ENCODE measurements at places on chromosomes 2 and 18. TPM values are rescaled to one million over a fixed set of nuclear protein-coding genes. Genes with fewer than 3 reads are reported as not detected.

DNA sequence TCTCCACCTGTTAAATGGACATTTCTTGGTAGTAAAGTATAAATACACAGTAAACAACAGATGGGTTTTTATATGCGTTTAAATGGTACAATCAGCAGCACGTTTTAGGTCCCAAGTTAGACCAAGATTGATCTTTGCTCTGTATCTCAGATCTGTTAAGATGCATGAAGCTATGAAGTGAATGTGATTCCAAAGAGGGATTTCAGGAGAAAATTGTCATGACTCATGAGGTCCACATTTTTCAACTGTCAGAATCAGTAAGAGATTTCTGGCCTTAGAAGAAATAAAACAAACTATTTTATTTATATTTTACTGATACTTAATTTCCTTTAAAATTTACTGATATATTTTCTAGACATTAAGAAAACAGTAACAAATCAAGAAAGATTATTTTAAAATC lies 142.7 kb downstream of the EML6 start:
- DNase-seq = no peak

GRCh38 chr2:133940134-133940533 lies 313.7 kb upstream of the MGAT5 start:
- no peak for DNase-seq

GRCh38 chr2:24540011-24540477 lies 49.0 kb downstream of the NCOA1 start:
- no peak for DNase-seq

- DNase-seq = peak; percentile 23
These were observed 108.3 kb downstream of the ARL6IP6 start for GRCh38 chr2:152826581-152827279.

DNA sequence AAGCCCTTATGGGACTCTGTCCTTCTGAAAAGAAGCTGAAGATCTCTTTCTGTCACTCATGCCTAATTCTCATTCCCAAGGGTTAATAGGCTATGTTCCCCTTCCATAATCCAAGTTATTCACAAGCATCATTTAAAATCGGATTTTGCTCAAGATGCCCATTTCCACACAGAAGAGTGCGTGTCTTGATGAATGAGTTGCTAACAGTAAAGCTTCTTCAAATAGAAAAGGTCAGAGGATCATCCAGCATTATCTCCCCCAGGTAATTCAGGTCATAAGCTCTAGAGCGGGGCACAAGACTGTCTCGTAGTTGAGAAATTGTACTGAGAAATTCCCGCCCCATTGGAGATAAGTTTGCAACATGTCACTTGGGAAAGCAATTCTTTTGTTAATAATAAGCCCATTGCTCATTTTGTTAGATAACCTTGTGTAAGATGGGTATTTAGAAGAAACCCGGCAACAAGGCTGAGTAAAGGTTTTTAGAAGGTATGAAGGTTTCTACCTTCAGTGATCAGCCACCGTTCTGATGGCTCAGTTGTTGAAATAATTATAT lies 290.7 kb upstream of the EPAS1 start:
- no peak for DNase-seq

DNA sequence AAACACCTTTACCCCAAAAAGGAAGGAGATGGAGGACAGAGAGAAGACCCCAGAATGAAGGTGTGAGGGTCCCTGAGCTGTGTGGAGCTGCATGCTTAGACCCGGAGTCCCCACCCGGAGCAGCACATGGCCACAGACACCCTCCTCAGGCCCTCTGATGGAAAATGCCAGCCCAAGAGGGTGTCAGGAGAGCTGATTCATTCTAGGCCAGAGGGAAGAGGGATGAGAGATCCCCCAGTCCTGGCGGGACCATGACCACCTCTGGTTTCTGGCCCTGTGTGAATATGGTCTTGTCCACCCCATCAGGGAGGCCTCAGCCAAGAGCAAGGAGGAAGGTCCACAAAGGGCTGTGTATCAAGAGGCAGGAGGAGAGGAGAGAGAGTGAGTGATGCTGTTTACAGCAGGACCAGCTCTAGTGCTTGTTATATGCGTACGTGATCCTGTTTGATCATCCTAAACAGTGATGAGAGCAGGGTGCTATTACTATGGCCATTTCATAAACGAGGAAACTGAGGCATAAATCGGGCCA lies 186.6 kb upstream of the HAAO start:
- no peak for DNase-seq

GRCh38 chr18:11309172-11309571 lies 159.8 kb upstream of the PIEZO2 start:
- DNase-seq = no peak

GRCh38 chr2:119333360-119333759 lies 33.3 kb downstream of the C2orf76 start:
- DNase-seq = peak; percentile 17

GRCh38 chr2:232971744-232972143 lies 41.3 kb downstream of the NGEF start:
- DNase-seq = no peak

- DNase-seq = peak; percentile 15
These were observed 51.2 kb downstream of the CLIP4 start for GRCh38 chr2:29166242-29167039.

DNA sequence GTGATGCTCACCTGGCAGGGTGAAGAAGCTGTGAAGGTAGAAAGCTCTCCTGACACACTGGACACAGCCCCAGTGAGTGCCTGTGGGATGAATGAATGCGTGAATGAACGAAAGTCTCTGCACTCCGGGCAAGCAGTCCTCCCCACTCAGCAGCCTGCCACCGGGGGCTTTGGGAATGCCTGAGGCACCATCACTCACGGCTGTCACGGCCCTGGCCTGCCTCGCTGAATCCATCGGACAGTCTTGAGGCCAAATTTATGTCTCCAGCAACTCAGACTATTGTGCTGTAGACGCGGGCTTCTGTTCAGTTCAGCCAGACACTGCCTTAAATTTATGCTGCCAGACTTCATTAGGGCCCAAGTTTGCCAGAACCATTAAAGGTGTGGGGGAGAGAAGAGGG lies 62.9 kb upstream of the TEX51 start:
- no peak for DNase-seq

MAL gene
- polyA plus RNA-seq = not detected

EVX2 gene
- polyA plus RNA-seq = not detected

VIT gene
- polyA plus RNA-seq = not detected

SLC14A1 gene
- polyA plus RNA-seq = 18.3 TPM

CCDC68 gene
- 0.55 TPM for polyA plus RNA-seq
